Osteocyte (in vitro differentiated cells): ENCODE measurements at places on chromosomes 13 and 19. TPM values are rescaled to one million over a fixed set of nuclear protein-coding genes. Genes with fewer than 3 reads are reported as not detected.

GRCh38 chr13:90956031-90956430 is 391.5 kb upstream of the MIR17HG start:
- H3K36me3 ChIP-seq: no peaks in the 10 kb centered on the region
- no peaks in the 10 kb centered on the region for H3K4me1 ChIP-seq
- H3K27me3 ChIP-seq: no peaks in the 10 kb centered on the region
- no peak overlapping the region for H3K27ac ChIP-seq
- no peak for DNase-seq

DNA sequence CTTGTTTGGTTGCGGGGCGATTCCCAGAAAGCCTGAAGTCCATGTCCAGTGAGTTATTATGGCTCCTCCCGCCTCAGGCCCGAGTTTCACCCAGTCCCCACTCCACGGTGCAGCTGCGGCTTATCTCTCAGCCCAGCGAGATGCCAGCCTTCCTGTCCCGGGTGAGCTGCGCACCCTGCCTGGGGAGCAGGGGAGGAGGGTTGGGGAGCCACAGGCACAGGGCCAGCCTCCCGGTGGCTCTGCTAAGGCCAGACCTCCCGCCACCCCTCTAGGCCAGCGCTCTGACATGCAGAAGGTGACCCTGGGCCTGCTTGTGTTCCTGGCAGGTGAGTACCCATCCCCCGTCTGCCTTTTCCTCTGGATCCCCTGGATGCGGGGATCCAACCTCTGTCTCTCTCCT is 3.5 kb downstream of the FXYD3 start:
- DNase-seq: no peak
- peaks cover 26% of the 10 kb centered on the region for H3K27me3 ChIP-seq
- H3K4me1 ChIP-seq: peaks cover 18% of the 10 kb centered on the region
- H3K4me3 ChIP-seq: no peak overlapping the region

- H3K4me1 ChIP-seq: peaks cover 30% of the 10 kb centered on the region
- H3K27ac ChIP-seq: no peak overlapping the region
- DNase-seq: no peak
- no peak overlapping the region for H3K4me3 ChIP-seq
- H3K27me3 ChIP-seq: no peaks in the 10 kb centered on the region
- H3K36me3 ChIP-seq: no peaks in the 10 kb centered on the region
Observed at GRCh38 chr19:38024992-38025908, 118.2 kb downstream of the SIPA1L3 start.

- DNase-seq: no peak
- H3K4me3 ChIP-seq: no peak overlapping the region
- no peaks in the 10 kb centered on the region for H3K4me1 ChIP-seq
- H3K27me3 ChIP-seq: no peaks in the 10 kb centered on the region
- H3K36me3 ChIP-seq: peaks cover 45% of the 10 kb centered on the region
- no peak overlapping the region for H3K27ac ChIP-seq
Observed at GRCh38 chr19:24060687-24061356, 26.2 kb upstream of the ZNF254 start.

DNA sequence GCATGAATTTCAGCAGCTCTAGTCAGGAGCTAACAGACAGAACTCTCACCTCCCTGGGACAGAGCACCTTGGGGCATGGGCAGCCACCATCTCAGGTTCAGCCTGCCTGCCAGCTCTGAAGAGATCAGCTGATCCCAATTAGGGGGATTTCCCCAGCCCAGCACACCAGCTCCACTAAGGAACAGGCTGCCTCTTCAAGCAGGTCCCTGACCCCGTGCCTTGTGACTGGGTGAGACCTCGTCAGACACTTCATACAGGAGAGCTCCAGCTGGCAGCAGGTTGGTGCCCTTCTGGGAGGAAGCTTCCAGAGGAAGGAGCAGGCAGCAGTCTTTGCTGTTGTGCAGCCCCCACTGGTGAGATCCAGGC is 84.5 kb upstream of the UFM1 start:
- no peak overlapping the region for H3K27ac ChIP-seq
- H3K4me1 ChIP-seq: peaks cover 5% of the 10 kb centered on the region
- H3K36me3 ChIP-seq: no peaks in the 10 kb centered on the region
- no peak overlapping the region for H3K4me3 ChIP-seq
- H3K27me3 ChIP-seq: no peaks in the 10 kb centered on the region

DNA sequence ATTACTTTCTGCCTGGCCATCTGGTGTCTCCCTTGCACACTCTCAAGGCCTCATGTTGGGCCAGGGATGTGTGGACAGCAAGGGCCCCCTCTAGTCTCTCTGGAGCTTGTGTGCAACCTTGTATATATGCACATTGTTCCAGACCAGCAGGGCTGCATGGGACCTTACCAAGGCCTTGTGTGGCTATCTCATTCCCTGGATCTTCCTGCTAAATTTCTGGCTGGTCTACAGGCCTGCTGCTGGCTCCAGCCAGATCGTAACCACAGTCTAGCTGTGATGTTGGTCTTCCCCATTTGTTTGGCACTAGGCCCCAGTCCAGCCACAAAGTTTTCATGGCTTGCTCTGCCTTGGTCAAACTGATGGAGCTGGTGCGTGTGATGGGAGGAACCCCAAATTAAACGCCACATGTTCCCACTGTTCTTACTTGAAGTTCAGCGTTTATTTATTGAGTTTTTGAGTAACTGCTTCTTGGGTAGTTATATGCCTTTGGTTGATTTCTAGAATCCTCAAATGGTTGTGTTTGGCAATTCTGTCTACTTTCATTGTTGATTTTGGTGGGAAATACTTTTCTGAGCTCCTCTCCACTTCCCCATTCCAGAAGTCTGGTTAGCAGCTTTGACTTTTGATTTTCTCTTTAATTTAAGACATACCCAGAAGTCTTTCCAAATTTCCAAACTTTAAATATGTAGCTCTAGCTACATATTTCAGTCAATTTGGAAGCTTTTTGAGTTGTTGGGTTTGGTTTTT is 56.4 kb downstream of the SIPA1L3 start:
- no peak overlapping the region for H3K4me3 ChIP-seq
- H3K36me3 ChIP-seq: peaks cover 8% of the 10 kb centered on the region
- peak overlapping the region; percentile 11 for H3K27ac ChIP-seq
- H3K4me1 ChIP-seq: peaks cover 44% of the 10 kb centered on the region

- H3K27ac ChIP-seq: no peak overlapping the region
- no peaks in the 10 kb centered on the region for H3K27me3 ChIP-seq
- H3K4me1 ChIP-seq: peaks cover 13% of the 10 kb centered on the region
- H3K4me3 ChIP-seq: no peak overlapping the region
Observed at GRCh38 chr13:99206873-99207272, 6.2 kb downstream of the UBAC2 start.

DNA sequence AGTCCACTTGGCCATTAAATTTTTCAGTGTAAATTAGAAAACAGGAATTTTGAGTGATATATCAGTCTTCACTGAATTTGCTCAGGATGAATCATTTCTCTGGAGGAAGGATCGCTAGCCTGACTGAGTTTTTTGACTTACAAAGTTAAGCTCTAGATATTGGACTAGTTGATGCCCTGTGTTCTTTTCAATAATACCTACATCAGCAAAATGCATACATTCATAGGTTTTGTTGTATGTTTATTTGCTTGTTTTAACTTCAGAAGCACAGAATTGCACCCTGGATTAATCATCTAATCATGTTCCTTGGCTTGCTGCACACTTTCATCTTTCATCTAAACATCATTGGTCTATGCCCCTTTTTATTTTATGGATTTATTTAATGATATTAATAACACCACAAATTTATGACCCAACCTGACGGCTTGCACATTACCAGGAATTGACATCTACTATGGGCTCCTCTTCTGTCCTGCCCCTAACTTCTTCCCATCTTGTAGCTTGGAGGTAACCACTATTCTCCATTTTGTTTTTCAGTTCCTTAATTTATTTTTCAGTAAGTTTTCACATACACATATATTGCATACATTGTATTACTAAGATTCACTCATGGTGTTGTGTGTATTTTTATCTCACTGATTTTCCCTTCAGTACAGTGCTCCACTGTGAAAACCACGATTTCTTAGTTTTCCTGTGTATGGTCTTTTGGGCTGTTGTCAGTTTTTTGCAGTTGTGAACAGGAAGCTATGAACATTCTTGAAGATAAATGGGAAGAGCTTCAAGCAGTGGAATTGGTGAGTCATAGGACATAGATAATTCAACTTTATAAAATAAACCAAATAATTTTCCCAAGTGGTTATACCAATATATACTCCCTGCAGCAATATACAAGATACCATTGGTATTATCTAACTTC is 23.3 kb downstream of the COMMD6 start:
- DNase-seq: no peak
- no peaks in the 10 kb centered on the region for H3K4me1 ChIP-seq
- H3K4me3 ChIP-seq: no peak overlapping the region
- H3K27me3 ChIP-seq: no peaks in the 10 kb centered on the region
- no peak overlapping the region for H3K27ac ChIP-seq

DNA sequence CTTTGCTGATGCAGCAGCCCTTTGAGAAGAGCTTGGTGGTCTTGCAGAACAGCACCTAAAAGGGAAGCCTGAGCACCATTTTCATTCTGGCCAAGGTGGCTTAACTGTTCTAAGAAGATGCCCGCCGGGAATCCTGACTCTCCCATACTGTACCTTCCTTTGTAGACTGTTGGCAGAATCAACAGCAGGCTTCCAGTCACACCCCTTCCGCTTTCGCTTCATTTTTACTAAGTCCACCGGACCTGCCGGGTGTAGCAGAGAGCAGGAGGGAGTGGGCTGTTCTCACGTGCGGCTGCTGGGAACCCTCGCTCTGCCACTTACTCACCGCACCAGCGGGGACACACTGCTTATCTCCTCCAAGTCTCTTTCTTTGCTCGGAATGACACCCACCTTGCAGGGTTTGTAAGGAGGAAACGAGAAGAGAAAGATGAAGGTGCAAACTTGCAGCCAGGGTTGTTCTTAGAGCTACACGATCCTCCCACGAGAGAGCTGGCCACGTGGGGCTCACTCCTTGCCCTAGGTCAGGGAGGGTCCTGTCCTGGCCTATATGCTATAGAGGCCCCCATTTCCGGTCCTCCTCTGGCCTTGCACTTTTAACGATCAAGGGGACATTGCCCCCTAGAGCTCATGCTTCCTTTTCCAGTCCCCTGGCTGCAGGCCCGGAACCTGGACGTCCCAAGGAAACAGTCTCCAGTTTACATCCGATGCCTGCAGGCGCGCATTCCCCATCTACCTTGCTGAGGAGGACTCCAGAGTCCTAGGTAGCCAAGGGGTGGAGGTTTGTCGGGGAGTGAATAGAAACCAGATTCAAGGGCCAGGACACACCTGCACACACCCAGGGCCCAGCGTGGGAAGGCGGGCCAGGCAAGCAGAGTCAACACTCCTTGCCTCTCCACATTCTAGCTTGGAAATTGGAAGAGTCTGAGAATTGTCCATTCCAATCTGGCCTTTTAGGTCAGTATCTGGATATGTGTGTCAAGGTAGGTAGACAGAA is 453.6 kb downstream of the IRS2 start:
- H3K4me3 ChIP-seq: no peak overlapping the region
- no peak overlapping the region for H3K27ac ChIP-seq
- no peaks in the 10 kb centered on the region for H3K36me3 ChIP-seq

DNA sequence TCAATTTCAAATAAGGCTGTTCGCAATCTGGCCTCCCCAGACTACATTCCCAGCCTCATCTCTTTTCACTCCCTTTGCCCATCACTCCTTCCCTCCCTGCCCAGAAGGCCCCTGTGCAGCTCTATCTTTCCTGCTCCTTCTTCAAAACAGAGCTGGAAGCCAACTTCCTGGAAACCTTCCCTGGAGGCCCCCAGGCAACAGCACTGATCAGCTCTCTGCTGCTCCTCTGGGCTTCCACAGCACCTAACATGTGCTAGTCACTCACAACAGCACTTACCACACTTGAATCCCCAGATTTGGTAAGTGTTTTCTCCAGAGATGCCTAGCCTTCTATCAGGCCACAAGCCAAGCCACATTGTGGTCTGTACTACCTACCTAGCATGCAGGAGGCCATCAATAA is 9.5 kb downstream of the SMAD9 start:
- no peaks in the 10 kb centered on the region for H3K27me3 ChIP-seq
- no peak for DNase-seq
- no peak overlapping the region for H3K4me3 ChIP-seq

- H3K4me3 ChIP-seq: no peak overlapping the region
- peak overlapping the region; percentile 88 for H3K27ac ChIP-seq
- peaks cover 46% of the 10 kb centered on the region for H3K4me1 ChIP-seq
- no peaks in the 10 kb centered on the region for H3K27me3 ChIP-seq
Observed at GRCh38 chr13:80082396-80083080, 258.4 kb downstream of the SPRY2 start.

DNA sequence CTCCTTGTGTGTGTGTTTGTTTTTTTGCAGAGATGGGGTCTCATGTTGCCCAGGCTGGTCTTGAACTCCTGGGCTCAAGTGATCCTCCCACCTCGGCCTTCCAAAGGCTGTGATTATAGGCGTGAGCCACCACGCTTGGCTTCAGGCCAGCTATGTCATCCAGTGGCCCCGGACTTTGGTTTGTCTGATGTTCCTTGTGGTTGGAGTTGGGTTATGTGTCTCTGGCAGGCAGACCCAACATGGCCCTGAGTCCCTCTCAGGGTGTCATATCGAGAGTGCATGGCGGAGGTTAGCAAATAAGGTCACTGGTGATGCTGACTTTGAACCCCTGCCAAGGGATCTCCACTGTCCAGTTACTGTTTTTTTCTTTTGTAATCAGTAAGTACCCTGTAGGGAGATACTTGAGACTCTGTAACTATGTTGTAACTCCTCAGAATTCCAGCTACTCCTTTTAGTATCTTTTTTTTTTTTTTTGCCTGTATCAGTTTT is 37.3 kb downstream of the SMARCA4 start:
- H3K4me1 ChIP-seq: peaks cover 4% of the 10 kb centered on the region
- H3K36me3 ChIP-seq: peaks cover 50% of the 10 kb centered on the region
- H3K27ac ChIP-seq: peak overlapping the region; percentile 45
- no peak for DNase-seq

Gene CATSPERD
- not detected in 2 replicates for total RNA-seq

- no peak overlapping the region for H3K4me3 ChIP-seq
- peaks cover 78% of the 10 kb centered on the region for H3K4me1 ChIP-seq
- H3K27me3 ChIP-seq: no peaks in the 10 kb centered on the region
- H3K36me3 ChIP-seq: no peaks in the 10 kb centered on the region
- H3K27ac ChIP-seq: peak overlapping the region; percentile 87
Observed at GRCh38 chr13:102704238-102705058, 9.6 kb upstream of the METTL21C start.

Gene TMPRSS9
- 0.08 TPM in 1 of 2 replicates, not detected in the other for total RNA-seq

Gene NPHS1
- total RNA-seq: not detected in 2 replicates

Gene KCNN1
- total RNA-seq: not detected in 2 replicates

DNA sequence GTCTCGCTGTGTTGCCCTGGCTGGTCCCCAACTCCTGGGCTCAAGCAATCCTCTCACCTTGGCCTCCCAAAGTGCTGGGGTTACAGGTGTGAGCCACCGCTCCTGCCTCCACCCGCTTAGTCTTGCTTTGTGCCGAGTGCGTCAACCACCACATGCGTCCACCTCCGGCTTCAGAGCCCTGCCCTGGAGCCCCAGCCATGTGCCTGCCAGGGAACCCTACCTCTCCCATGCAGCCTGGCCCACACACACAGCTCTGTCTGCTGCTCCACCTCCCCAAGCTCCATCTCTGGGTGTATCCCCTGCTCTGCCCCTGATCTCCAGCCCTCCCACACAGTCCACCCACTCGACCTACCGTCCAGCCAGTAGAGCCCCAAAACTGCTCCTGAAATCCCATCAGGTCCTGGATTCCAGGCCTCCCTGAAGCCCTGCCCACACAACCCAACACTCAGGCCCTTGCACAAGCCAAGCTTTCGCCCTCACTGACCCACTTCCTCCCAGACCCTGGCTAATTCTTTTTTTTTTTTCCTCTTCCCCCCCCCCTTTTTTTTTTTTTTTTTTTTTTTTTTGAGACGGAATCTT is 9.6 kb downstream of the CYP2F1 start:
- H3K36me3 ChIP-seq: no peaks in the 10 kb centered on the region
- H3K27ac ChIP-seq: no peak overlapping the region
- H3K27me3 ChIP-seq: peaks cover 3% of the 10 kb centered on the region
- no peak for DNase-seq
